ENCODE measurements at places on chromosomes 3 and 15.

DNA sequence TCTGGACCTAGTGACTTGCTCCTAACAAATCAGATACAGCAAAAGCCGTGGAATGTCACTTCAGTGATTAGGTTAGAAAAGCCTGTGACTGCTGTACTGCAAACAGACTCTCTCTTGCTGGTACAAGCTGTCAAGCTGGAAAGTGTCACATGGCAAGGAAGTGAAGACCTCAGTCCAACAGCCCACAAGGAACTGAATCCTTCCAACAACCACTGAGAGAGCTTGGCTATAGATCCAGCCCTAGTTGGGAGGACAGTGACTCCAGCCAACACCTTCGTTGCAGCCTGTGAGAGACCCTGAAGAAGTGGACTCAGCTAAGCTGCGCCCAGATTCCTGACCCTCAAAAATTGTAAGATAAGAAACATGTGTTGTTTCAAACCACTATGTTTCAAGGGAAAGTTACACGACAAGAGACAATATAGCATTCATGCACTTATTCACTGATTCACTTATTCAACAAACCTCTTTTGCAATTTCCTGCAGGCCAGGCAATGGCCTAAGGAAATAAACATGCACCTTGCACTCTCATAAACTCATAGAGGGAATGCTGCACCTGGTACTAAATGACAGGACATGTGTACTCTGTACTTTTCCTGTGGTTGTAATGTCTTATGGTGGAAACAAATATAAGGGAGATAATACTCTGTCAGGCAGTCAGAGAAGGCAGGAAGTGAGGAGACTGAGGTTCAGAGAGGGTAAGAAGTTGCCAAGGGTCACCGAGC lies 142.9 kb downstream of the CADPS start:
- no peak for DNase-seq

- DNase-seq, result no peak
Observed at GRCh38 chr3:55692957-55693558, 206.0 kb upstream of the WNT5A start.

- DNase-seq, result no peak
Observed at GRCh38 chr3:52076896-52077780, 20.8 kb upstream of the DUSP7 start.

- no peak for DNase-seq
Observed at GRCh38 chr3:107679921-107680320, 157.2 kb downstream of the BBX start.

- no peak for DNase-seq
Observed at GRCh38 chr3:83513677-83514076, 1445.1 kb upstream of the CADM2 start.

DNA sequence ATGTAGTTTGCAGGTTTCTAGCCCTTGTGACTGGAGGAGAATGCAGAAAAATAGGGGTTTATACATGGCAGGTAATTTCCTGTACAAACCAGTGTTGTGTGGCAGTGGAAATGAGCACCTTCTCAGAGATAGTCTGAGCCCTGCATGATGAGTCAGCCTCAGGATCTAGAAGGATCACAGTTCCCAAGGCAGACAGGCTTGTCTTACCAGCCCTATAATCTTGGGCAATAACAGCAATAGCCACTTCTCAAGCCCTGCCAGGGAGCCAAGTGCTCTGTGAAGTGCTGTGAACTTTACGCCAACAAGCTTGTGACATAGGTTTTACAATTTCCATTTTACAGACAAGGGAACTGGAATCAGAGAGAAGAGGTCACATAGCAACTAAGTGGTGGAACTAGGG lies 89.4 kb downstream of the CD47 start:
- DNase-seq, result no peak

DNA sequence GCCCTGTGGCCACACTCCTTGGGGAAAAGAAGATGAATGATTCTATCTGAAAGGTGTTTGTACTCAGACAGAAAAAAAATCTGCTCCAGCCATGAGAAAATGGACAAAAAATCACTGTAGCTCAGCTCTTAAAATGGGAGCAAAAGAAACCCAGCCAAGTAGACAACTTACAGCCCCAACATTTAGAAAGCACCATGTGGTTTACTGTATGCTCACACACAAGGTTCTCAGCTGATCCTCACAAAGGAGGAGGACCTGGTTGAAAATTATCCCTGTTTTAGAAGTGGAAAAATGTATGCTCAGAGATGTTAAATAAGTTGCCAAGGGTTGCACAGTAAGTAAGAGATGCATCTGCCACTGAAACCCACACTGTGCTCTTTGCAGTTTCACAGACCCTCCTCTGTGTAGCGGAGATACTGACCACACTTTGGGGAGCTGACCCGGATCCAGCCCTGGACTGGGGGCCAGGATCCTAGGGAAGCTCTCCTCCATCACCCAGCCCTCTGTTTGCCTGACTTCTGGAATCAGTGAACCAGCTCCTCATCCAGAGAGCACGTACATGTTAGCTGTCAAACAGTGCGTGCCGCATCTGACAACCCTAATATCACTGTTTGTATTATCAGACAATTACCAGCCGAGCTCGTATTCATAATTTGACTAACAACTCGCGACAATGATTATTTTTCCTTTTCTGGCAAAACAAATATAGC lies 32.7 kb upstream of the TPRG1 start:
- DNase-seq, result no peak

DNA sequence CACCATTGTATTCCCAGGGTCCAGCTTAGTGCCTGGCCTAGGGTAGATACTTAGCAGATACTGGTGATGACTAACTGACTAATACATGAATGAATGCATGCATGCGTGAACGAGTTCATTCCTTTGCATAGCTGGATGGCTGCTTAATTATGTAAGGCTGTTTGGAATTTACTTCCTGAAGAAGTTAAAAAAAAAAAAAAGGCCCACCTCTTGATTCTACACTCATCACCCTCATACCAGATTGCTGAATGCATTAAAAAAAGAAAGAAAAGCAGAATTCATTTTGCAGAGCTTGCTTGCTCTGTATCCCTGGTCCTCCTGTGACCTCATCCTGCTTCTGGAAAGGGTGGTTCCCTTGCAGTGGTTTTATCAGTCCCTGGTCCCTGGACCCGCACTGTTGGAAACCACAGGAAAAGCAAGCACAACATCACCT lies 277.6 kb upstream of the CFAP20DC start:
- no peak for DNase-seq

- DNase-seq, result no peak
Observed at GRCh38 chr3:195384952-195385351, 57.9 kb downstream of the ACAP2 start.

DNA sequence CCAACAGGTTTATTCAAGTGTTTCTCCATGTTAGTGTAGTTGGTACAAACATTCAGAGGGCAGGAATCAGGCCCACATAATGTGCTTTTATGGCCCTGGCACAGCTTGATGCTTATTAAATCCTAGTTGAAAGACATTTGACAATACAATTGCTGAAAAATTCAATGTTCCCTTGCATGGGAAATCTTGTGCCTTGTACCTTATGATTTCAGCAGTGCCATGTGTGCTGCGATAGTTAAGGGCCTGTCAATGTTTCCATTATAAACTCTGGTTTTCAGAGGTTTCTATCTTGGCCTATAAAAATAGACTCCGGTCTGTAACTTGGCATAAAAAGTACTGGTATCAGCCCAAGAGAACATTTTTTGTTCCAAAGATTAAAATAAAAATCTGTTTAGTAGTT lies 207.2 kb downstream of the TBC1D5 start:
- DNase-seq, result no peak

DNA sequence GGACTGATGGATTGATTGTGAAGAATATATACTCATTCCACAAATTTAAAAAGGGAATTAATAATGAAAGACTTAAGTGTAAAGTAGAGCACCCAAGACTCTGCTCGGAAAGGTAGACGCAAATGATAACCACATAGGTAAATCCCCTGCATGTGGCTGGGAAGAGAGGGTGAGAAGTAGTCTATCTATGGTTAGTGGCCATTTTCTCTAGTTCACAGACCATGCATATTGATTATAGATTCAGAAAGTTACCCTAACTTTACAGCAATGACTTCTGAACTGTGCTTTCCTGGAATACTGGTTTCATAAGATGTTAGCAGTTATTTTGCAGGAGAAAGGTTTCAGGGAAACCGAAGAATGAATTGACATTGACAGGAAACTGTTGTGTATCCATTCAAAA lies 51.7 kb downstream of the CASR start:
- DNase-seq, result no peak

- DNase-seq, result no peak
Observed at GRCh38 chr15:45796433-45796832, 161.6 kb downstream of the SQOR start.

- no peak for DNase-seq
Observed at GRCh38 chr3:175338775-175339535, 479.8 kb downstream of the NAALADL2 start.

DNA sequence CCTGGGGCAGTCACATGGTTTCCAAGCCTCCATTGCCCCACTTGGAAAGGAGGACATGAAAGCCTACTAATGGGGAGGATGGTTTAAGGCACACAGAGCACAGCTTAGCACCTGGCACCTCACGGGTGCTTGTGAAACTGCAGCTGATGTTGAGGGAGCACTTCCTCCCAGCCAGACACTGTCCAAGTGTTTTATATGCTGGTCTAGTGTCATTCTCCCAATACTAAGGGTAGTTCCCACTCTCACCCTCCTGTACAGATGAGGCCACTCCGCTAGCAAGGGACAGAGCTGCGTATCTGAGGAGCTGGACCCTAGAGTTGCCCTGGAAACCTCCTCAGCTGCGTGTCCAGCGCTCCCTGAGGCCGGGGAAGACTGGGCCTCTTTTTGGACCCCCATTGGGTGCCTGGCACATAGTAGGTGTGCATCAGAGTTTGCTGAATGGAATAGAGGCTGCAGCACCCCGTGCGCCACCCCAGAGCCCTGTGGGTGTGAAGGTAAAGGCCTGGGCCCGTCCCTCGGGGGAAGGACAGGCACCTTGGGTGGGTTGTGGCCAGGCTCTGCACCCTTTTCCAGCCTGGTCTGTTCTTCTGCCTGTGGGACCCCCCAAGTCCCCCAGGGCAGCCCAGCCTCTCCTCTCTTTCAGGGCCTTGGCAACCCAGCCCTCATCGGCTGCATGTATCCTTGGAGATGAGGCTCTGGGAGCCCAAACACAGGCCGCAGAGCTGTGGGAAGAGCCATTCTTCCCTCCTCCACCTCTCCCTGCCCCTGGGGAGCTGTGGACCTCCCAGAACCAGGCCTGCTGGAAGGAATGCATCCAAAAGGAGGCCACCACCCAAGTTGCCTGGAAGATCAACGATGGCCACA lies 31.3 kb downstream of the DNASE1L3 start:
- DNase-seq, result no peak

DNA sequence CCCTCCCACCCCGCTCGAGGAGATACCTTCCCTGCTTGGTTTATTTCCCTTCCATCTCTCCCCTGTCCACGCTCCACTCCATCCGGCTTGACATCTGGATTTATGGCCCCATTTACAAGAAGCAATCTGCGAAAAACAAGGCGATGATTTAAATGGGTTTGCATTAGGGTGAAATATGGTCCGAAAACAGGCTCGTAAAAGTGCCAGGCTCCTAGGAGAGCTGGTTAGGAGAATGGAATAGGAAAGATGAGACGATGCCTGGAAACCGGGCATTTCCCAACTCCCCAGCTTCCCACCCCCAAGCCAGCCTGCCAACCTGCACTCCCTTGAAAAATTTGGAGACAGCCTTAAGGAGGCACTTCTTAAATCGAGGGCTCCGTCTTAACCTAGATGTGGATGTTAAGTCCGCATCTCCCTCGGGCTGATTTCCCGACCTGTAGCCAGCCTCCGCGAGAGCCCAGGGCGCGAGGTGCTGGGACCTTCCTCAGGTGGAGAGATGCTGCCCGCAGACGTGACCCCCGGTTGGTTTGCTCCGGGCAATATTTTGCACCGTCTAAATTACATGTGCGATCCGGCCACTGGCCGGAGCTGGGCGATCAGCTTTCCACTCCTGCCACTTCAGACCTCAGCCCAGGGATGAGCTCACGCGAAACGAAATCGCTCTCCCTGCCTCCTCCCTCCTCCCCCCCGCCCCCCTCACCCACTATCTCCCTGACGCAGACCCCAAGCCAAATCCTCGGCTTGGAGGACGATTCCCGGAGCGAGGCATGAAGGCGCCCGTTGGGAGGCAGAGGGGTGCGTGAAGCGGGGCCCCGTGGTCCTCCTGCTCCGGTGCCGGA lies 1.3 kb downstream of the GRM7 start:
- no peak for DNase-seq

DNA sequence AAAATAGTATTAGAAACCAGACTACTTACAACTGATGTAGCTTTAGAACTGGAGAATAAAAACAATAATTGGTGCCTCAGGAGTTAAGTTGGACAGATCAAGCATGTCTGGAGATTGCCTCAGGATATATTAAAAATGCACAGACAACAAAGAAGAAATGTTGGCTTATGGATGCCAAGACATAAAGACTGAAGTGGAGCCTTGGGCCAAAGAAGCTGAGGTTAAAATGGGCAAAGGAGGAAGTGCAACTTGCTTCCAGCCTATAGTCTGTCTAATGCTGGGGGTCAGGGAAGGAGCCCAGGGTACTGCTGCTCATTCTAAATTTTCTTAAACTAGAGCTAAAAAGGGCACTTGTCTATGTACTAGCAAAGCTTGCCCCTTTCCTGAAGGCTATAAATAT lies 77.5 kb downstream of the ESYT3 start:
- no peak for DNase-seq

DNA sequence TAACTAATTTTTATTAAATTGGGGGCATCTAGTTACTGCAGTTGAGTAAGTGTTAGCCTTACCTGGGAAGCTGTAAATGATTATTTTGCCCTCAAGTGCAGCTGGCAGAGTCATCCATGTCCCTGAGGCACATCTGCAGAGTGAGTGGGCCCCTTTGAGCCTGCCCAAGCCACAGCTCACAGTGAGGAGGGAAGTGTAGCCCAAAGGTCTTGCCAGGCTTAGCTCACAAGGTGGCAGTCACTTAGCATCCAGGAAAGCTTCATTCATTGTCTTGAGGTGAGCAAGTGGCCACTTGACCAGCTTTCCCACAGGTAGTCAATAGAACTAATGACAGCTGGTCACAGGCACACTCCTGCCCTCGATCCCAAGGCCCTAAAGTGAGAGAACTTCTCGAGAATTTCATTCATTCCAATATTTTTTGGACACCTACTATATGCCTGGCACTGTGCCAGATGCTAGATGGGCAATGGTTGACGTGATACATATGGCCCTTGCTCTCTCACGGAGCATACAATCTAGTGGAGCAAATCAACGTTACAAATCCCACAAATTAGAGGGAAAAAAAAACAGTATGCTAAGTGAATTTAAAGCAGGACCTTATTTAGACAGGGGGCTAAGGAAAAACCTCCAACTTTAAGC lies 163.3 kb upstream of the IL12A start:
- no peak for DNase-seq

DNA sequence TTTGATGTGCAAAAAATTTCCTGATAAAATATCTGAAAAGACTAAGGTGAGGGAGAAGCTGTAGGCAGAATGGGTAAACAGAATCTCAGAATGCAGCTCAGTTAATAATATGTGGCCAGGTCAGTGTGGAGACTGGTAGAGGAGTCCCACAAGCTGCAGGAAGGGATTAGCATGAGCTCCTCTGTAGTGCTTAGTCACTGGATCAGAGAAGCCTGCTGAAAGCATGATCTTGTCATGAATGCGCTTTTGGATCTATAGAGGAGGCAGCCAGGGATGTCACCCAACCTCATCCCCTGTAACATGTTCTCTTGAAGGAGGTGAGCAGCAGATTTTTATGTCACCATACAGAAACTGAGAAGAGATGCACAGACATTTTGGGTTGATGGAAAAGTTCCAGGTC lies 1035.3 kb upstream of the GBE1 start:
- no peak for DNase-seq

GRCh38 chr15:64019764-64020163 lies 26.5 kb downstream of the DAPK2 start:
- DNase-seq, result no peak

- DNase-seq, result no peak
Observed at GRCh38 chr15:91413142-91413541, 313.1 kb downstream of the SV2B start.

GRCh38 chr3:126053949-126054569 lies 29.9 kb downstream of the SLC41A3 start:
- no peak for DNase-seq
